ENCODE measurements at places on chromosomes 7 and 10.

DNA sequence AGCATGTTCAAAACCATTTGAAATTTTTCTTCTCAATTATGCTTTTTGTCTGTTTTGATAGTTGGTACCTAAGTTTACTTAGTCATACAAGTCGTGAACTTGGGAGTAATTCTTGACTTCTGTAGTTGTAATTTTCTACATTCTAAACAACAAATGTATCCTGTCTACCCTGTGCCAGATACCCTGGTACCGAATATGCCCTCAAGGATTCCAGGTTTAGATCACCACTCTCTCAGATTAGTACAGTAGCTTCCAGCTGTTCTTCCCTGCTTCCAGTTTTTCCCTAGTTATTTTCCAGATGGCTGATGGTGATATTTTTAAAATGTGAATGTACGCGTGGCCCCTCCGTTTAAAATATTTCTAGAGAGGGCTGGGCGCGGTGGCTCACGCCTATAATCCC is 6.5 kb downstream of the STAM start:
- DNase-seq = no peak

- DNase-seq = no peak
Observed at GRCh38 chr10:20276127-20276979, 460.1 kb downstream of the PLXDC2 start.

DNA sequence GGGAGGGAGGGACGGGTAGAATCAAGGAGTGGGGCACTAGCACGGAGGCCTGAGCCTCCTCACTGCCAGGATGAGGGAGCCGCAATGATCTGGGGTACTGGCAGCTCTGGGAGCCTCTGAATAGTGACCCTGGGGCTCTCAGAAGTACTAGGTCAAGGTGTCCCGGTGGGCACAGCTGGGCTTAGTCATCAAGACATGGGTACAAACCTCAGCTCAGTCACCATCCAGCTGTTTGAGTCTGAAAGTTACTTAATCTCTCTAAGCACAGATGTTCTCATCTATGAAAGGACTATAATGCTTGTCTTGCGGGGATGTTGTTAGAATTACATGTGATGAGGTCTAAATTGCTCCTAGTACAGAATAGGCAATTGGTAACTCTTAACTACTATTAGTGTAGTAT is 276.8 kb downstream of the KCNMA1 start:
- no peak for DNase-seq

- DNase-seq = no peak
Observed at GRCh38 chr7:125823538-125823937, 893.9 kb upstream of the POT1 start.

- no peak for DNase-seq
Observed at GRCh38 chr10:44821290-44821689, 89.8 kb upstream of the TMEM72 start.

All from muscle of arm (tissue), 14 donors.